ENCODE measurements at places on chromosomes 2 and 18.

DNA sequence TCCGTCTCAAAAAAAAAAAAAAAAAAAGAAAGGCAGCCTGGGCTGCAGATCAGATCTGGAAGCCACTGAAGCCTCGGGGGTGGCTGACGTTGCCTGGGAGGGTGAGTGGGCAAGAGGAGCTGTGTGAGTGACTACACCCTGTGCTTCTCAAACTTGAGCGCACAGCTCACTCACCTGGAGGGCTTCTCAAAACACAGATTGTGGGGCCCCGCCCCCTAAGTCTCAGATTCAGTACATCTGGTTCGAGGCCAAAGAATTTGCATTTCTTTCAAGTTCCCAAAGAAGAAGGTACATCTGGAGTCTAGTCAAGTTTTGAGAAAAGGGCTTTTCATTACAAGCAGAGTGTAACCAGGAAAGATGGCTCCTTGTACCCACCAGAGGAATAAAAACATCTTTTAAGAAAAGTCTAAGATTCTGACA, 97.7 kb upstream of the CAB39 start:
- no peak for DNase-seq

DNA sequence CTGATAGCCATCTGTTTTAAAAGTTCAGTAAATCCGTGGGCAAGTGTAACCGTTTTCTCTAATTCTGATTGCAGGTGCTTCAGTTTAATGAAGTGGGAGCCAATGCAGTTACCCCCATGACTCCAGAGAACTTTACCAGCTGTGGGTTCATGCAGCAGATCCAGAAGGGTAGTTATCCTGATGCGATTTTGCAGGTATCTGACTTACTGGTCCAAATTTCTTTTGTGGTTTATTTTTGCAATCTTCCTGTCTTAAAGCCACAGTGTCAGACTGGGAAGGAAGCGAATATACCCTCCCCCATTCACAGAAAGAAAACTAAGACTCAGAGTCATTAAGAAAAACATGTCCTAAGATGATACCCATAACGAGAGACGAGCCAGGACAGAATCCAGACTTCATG, 7.7 kb downstream of the SERPINB2 start:
- no peak for DNase-seq

GRCh38 chr2:68193144-68193543, 35.5 kb downstream of the PNO1 start:
- no peak for DNase-seq

DNA sequence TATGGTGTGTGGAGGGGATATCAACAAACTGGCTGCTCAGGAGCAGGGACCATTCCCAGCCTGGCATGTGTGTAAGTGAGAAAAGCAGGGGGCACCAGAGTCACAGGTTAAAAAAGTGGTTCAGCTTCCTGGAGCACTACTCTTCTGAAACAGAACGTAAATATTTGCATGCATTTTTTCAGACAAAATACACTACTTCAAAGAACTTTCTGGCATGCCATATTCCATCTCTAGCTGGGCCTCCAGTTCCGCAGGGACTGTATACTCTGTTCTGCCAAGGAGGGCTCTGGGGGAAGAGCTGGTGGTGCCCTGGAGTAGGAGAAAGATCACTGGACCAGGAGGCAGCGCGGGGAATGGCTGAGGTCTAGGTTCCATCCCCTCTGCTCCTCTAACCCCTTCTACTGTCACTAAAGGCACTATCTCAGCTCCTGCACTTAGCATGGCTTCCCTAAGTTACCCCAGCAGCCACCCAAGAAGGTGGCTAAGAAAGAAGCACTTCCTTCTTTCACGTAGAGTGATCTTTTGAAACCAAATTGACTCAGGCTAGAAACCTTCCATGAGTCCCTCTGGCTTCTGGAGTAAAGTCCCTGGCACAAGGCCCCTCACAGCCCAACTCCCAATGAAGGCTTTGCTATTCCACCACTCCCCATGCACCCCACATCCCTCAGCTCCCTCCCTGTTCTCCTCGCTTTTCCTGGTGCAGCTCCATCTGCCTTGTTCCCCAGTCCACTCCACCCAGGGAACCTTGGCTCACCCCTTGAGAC, 57.6 kb upstream of the CABLES1 start:
- no peak for DNase-seq

GRCh38 chr2:53724536-53724935, 43.1 kb upstream of the CHAC2 start:
- no peak for DNase-seq

DNA sequence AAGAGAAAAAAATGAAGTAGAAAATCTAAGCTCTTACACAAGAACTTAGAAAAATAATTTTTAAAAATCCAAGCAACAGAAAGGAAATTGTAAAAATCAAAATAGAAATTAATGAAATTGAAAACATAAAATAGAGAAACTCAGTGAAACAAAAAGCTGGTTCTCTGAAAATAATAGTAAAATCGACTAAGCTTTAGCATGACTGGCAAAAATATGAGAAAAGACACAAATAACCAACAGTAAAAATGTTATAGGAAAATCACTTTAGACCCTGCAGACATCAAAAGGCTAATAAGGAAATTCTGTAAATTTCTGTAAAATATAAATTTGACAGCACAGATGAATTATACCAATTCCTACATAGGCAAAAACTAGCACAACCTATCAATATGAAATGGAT, 768.9 kb upstream of the LRRTM1 start:
- no peak for DNase-seq

DNA sequence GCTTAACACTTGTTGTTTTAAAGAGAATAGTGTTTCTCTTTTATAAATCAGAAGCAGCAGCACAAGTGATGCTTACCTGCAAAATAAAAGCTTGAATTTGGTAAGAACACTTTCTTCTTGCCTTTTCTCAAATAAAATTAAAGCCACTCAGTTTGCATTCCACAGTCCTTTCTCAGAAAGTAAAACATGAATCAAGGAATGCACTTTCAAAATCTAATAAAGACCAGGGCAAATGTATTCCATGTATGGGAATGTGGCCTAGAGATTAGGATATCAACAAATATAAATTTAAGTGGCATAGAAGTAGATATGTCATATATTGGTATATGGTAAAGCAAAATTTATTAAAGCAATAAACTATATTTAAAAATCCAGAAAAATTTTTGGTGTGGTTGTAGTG, 352.8 kb downstream of the THSD7B start:
- no peak for DNase-seq

- no peak for DNase-seq
Measured at GRCh38 chr2:113341191-113341869, 62.6 kb upstream of the PAX8 start.

GRCh38 chr2:237859082-237859433, 365 bp upstream of the RAMP1 start:
- no peak for DNase-seq

GRCh38 chr2:102070058-102070642, 72.4 kb upstream of the IL1R1 start:
- DNase-seq: peak; percentile 95

- DNase-seq: no peak
Measured at GRCh38 chr2:57160976-57161375, 885.6 kb upstream of the VRK2 start.

DNA sequence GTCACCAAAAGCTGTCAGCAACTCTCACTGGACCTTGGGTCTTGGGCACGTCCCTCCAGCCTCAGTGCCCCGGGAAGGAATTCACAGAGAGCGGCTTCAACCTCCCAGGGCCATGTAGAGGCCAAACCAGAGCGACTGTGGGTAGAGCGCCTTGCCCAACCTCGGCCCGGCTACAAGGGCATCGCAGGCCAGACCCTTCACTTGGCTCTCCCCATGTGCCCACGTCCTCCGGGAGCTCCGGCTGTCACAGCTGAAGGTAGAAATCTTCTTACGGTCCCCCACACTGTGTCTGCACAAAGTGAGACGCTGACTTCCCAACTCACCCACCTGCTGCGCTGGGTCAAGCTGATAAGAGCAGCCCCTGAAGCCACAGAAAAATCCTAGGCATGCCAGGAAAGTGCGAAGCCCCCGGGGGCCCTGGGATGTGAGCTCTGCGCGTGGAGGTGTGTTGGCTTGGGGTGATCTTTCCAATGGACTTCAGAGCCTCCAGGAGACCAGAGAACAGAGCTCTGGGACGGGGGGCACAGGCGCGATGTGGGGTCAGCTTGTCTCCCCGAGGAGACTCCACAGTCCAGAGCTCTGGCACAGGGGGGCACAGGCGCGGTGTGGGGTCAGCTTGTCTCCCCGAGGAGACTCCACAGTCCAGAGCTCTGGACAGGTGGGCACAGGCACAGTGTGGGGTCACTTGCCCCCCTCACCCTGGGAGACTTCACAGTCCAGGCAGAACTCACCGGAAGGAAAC, 105.5 kb downstream of the RTP5 start:
- no peak for DNase-seq

- DNase-seq: peak; percentile 52
Measured at GRCh38 chr18:63339920-63340484, 20.4 kb upstream of the BCL2 start.

DNA sequence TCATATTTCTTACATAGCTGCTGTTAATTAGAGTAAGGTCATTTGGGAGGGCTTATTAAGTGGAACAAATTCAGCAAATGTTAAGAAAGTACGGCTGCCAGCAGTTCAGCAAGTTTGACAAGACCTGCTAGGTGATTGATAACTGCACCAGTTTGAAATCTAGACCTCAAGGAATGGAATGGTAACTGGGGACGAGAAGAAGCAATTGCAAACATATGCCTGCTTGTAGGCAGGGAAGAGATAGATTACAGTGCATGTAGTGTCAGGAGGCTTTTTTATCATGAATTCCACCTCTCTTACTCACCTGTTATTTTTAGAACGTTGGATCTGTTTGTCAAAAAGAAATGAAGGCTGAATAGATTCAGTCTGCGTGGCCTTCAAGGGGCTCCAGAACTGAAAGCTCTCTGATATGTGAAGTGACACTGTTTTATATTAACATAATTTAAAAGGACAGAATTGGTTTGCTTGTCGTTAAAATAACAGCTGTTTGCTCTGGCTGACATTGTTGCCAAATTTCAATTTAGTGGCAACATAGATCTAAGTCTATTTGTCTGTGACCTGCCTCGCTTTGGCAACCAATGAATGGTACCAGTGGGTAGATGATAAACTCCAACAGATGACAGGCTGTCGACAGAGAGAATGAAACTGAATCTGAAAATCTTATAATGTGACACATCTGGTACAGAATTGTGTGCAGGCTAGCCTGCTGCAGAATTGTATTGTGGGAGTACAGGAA, 199.3 kb downstream of the ZNF407 start:
- DNase-seq: no peak

GRCh38 chr18:3596637-3597384, 146.8 kb downstream of the TGIF1 start:
- peak; percentile 86 for DNase-seq

DNA sequence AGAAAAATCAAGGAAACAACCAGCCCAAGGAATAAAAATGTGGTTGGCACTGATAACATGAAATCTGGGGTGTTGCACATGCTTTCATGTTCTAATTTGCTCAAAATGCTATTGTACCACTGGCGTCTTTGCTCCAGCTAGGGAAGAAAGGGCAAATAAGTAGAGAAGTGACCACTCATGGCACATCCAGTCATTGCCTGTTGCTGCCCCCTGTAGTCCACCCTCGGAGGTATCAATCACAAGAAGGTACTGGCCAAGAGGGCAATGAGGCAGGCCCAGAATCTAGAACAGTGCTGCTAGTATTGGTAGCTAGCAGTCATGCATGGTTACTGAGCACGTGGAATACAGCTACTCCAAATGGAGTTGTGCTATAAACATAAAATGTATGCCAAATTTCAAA, 213.4 kb downstream of the CDCA7 start:
- peak; percentile 54 for DNase-seq

- DNase-seq: no peak
Measured at GRCh38 chr18:54805571-54806334, 22.5 kb upstream of the RAB27B start.

DNA sequence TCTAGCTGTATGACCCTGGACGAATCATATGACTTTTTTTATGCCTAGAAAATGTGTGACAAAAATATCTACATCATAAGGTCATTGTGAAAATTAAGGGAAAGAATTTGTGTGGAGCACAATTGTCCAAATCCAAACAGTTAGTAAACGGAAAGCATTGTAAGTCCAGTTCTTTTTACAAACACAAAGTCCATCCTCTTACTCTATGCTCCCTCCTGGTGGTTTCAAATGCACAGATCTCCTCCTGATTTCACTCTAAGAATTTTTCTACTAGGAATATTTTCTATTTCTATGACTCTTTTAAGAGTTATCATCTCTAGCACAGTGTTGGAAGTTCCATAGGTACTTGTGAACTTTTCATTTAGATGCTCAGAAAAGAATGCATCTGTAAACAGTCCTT, 125.2 kb upstream of the ARL5A start:
- DNase-seq: no peak

GRCh38 chr2:238714038-238714528, 133.8 kb upstream of the TWIST2 start:
- peak; percentile 12 for DNase-seq

DNA sequence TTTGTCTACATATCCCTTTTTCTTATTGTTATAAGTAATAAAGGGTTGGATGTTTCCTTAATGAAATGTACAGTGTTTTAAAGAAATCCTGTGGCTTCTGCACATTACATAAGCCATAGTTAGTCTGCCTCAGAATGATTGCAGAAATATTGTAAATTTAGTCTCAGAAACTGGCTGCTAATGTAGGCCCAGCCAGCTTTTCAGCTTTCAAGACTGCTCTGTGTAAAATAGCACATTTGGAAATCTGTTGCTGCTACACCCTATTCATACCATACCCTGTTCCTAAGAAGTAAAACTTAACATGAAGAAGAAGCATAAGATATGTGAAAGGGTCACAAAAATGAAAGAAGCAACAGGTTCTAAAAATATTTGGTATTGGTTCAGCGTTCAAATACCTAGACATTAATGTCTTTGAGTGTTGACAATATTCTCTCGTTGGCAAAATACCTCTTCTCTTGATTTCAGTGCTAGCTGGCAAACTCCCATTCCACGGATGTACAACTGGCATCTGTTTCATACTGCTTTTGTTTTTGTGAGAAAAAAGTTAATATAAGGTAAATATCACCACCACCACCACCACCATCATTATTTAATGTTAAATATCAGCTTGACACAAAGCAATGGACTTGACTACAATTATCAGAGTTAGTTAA, 19.2 kb upstream of the NCKAP1 start:
- DNase-seq: no peak

DNA sequence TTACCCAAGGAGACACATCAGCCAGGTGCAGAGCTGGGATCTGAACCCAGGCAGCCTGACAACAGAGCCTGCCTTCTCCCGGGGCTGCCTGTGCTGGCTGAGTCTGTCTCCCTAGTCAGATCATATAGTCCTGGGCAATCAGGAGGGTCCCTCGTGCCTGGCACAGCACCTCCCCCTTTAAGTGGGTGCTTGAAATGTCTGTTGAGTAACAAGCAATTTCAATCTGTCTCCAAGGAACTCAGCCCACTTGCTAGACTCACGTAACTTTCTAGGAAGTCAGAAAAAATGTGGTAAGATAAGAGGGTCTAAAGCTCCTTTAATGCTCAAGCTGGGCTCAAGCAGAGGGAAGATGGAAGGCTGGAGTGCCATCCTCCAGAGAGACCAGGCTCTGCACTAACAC, 51.9 kb downstream of the REEP1 start:
- no peak for DNase-seq
